CD4-positive, alpha-beta memory T cell (primary cell): ENCODE measurements at places on chromosomes 5 and 9.

DNA sequence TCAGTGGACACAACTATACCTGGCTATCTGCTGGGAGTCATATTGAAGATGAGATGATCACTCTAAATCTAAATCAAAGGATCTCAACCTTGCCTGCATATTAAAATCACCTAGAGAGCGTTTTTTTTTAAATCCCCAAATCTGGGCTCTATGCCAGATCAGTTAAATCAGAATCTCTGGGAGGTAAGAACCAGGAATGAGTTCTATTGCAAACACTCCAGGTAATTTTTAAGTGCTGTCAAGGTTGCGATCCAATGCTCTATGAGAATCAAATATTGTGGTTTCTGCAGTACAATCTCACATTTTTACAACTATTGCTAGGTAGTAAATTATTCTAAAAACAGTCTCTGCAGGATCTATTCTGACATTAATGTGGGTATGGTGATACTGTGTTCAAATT, 202.3 kb upstream of the OR13F1 start:
- DNase-seq: no peak

DNA sequence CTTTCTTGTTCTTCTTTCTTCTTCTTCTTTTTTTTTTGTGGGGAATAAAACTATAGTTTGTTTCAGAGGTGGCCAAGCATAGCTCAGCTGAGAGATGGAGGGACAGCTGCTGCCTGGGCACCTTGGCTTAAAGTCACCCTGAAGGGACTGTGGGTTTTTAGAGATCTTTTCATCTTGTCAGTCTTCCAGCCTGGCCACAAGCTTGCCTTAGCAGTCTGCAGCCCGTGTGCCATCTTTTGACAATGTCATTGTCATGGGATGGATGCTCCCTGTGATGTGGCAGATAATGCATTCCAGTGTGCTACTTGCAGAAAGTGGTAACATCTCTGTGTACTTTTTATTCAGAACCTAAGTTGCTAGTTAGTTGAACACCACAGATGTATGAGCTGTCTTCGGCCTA, 280.8 kb downstream of the FANCC start:
- DNase-seq: no peak

GRCh38 chr9:93891050-93891449, 64.1 kb downstream of the BARX1 start:
- no peak for DNase-seq

GRCh38 chr5:55692509-55692908, 19.6 kb downstream of the SLC38A9 start:
- DNase-seq: no peak

- no peak for DNase-seq
Measured at GRCh38 chr5:126857472-126858410, 80.8 kb downstream of the LMNB1 start.

GRCh38 chr5:55345327-55345726, 37.5 kb downstream of the MTREX start:
- no peak for DNase-seq

- DNase-seq: no peak
Measured at GRCh38 chr5:98529321-98529720, 244.1 kb upstream of the RGMB start.
